ENCODE measurements at places on chromosomes 3 and 15.

GRCh38 chr3:12479919-12480427 is 4.3 kb upstream of the TSEN2 start:
- DNase-seq = peak; percentile 42

- DNase-seq = no peak
These were observed 13.1 kb upstream of the SNX22 start for GRCh38 chr15:64138331-64138941.

- no peak for DNase-seq
These were observed 1.1 kb downstream of the RCCD1 start for GRCh38 chr15:90955624-90956273.

- DNase-seq = no peak
These were observed 447.2 kb downstream of the SHQ1 start for GRCh38 chr3:72401005-72401545.

- DNase-seq = peak; percentile 89
These were observed 13.7 kb upstream of the TLE3 start for GRCh38 chr15:70111203-70112073.

GRCh38 chr3:11727207-11727606 is 83.5 kb upstream of the VGLL4 start:
- DNase-seq = no peak

DNA sequence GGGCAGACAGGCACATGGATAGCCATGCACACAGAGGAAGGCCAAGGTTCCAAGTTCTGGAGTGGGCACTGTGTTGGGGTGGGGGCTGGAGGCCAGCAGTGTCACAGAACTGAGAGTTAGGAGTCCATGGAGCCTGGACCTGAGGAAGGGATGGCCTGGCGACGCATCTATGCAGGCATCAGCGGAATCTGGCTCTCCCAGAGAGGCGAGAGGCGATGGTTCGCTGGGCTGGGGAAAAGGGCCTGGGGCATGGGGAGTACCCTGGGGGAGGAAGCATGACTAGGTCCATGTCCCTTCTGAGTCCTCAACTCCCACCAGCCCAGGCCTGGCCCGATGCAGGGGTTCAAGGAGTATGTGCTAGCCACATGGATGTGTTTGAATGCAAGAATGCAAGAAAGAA is 192.8 kb upstream of the LINGO1 start:
- DNase-seq = no peak

- peak; percentile 19 for DNase-seq
These were observed 533.5 kb upstream of the ZNF385D start for GRCh38 chr3:22284559-22284958.

GRCh38 chr3:99747915-99748314 is 69.7 kb upstream of the CMSS1 start:
- DNase-seq = peak; percentile 70

GRCh38 chr15:92655178-92655995 is at the start of gene FAM174B:
Gene FAM174B, minus strand, starts transcription at chr15:92655775.
- peak; percentile 42 for DNase-seq

DNA sequence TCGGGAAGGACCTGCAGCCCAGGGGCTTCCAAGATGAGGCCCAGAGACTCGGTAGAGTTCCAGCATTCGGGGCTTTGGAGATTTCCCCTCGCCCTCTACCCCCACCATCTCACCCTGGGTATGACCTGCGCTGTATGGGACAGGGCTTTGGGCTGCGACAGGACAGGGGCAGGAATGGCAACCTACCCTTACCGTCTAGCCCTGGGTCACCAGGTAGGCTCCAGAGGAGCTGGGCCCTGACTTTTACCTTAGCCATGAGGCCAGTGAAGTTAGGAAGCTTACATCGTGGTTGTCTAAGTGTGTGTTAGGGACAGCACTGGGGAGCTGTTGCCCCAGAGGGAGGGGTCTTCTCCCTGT is 683 bp downstream of the PPM1M start:
- DNase-seq = no peak
